ENCODE measurements at places on chromosomes 7 and 10. TPM values are rescaled to one million over a fixed set of nuclear protein-coding genes. Genes with fewer than 3 reads are reported as not detected.

Gene NOBOX
- total RNA-seq = not detected

Gene MYL7
- total RNA-seq = 2,290 TPM

Gene RNF148
- 0.22 TPM for total RNA-seq

GRCh38 chr7:48130658-48131108 is 40.6 kb upstream of the ABCA13 start:
- no peak for DNase-seq

DNA sequence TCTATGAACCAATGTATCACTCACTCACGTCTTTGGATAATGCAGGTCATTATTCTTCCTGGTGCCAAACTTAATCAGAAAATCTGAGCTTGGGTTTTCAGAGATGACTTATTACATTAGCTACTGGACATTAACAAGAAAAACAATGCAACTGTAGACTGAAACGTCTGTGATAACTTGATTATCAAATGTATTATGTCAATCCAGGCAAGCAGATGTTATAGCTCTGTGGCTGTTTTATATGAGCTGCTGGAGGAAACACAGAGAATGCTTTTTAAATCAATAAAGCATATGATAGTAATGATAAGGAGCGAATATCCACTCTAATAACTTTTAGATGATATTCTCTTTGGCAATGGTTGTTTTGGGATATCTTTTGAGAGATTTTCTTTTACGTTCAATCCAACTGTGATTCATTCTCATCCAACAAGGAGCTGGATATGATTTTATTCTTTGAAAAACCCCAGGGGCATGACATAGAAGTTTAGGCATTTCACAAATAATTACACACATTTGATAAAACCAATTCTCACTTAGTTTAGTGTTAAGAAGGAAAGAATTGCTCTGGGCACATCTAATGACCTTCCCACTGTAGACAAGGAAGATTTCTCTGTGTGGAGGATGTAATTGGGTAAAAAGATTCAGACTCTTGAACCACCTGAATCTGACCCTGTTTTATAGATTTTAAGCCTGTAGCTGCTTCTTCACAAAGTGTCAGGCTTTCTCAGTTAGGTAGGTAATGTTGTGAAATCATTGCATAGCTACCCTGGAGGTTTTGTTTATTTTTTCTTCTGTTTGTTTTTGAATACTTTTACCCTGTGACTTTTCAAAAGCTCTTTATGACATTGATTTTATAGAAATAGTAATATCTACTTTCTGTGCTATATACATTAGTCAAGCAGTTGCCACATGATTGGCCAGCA is 1124.7 kb downstream of the DNAJB9 start:
- no peak for DNase-seq

DNA sequence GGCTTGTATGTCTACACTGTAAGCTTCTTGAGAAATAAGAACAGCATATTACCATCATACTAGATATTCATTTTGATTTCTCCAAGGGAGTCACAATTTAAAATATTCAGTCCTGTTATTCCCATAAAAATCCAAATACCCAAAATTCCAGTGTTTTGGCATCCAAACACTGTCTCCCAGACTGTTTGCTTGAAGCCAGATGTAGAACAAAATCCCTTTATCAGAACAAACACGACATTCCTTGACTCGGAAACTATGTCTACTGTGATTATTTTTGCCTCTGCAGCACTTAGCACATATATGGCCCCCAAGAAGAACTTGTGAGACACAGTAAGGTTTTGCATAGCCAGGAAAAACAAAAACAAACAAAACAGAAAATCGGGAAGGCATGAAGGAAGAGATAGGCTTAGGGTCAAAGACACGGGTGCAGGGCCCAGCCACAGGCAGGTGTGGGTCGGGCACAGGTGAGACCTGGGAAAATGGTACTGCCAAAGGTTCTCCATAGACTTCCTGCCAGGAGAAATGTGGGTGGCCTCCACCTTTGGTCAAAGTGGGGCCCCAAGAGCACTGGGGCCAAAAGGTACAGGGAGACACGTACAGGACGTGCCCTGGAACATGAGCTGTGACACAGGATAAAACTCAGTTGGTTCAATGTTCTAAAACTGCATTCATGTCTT is 36.5 kb downstream of the CPXM2 start:
- no peak for DNase-seq

DNA sequence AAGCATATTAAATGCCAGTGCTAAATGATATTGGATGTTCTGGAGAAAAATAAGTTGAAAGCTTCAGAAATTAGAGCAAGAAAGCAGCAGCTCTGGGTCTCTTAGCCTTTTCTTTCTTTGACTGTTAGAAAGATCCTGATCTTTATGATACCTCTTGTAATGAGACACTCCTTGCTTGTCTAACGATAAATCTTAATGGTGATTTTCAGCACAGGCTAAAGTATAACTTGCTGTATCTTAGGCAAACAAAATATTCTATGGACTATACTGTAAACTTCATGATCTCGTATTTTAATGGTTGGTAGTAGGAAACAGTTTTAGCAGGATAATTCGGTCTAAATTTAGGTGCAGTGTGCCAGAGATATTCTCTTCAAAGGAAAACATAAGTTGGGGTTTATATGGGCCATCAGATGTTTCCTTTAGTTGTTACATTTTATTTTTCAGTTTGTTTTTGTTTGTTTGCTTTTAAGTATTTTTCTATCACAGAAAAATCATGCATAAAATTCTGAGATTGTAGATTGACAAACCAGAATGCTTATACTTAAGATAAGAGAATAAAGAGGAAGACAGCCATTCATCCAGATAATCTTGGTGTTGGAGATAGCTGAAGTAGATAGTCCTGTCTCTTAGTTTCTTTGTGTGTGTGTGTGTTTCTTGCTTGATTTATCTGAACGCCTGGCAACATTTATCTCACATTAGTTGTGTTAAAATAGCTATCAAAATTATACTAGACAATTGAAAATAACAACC is 4.7 kb downstream of the CASD1 start:
- no peak for DNase-seq

- DNase-seq = no peak
These were observed 123.7 kb upstream of the ADAM12 start for GRCh38 chr10:126511917-126512479.

DNA sequence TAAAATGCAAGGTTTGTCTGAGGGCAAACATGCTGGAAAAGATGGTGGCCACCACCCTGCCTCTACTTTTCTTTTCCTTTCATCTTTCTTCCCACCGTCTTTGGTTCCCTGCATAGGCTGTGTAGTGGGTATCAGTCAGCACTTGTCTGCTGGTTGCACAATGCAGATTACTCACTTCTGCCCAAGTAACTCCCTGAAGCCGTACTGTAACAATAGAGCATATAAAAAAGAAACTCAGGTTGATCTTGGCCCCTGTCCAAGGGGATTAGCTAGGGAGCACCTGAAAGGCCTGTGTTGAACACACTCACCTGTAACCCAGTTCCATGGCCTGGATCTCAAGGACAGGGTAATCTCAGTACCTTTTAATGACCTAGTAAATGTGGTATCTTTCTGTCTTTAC is 533.0 kb upstream of the GALNT17 start:
- no peak for DNase-seq

Measured in Right ventricle myocardium superior (tissue), 1 donor.